NCI-H510A treated with DMSO at 0.1 percent for 48 hours (cell line): ENCODE measurements at places on chromosomes 16 and 17.

DNA sequence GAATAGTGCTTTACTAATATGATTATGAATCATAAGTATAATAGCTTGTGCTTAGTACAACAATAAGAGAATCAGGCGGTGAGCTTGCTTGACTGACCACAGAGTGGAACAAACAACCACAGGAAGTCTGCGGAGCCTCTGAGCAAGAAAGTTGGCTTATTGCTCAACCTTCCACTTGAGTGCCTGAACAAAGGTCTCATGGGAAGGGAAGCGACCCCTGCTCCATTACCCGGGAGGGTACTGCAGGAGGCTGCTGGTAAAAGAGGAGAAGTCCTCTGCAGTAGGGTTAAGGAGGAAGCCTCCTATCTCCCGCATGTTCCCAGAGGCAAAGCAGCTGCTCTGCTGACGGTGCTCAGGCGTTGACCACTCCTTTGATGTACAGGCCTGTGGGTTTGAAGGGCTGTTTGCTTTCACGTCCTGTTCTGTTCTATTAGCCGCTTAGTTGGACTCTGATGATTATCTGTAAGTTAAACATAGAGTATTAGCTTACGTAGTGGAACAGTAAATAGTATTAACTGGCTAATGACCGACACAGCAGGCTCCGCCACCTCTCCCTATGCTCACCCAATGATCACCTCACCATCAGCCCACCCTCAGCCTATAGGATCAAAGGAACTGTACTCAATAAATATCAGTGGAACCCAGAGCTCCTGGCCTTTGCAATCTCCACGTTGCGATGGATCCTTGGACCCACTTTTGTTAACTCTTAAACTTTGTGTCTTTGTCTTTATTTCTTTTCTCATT lies 17.5 kb downstream of the ALOX15B start:
- no peak for DNase-seq

- DNase-seq, result no peak
Measured at GRCh38 chr16:51382211-51382610, 231.1 kb upstream of the SALL1 start.

DNA sequence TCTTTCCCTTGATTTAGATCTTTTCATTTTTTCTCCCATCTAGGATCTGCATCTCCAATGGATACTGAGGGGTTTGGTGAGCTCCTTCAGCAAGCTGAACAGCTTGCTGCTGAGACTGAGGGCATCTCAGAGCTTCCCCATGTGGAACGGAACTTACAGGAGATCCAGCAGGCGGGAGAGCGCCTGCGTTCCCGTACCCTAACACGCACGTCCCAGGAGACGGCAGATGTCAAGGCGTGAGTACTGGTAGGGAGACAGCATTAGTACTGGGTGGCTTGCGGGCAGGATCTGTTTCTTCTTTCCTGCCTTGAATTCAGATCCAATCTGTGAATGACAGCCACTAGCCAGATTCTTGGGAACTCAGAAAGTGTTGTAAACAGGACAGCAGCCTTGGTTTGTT lies 18.3 kb downstream of the NUP93 start:
- no peak for DNase-seq

GRCh38 chr16:86974120-86974519 lies 343.1 kb downstream of the C16orf95 start:
- no peak for DNase-seq

DNA sequence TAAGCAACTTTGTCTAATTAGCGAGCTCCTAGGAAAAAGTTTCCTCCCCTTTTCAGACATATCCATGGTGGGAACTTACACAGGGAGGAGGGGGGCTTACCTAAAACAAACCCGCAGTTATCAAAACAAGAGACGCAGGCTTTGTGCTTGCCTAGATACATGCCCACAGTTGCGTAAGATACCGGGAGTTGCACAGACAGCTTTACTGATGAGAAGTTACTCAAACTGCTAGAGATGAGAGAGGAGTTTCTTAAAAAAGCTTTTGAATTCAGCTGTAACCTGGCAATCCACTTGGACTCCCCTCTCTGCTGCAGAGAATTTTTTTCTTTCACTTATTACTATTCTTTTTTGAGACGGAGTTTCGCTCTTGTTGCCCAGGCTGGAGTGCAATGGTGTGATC lies 6.8 kb upstream of the ZP2 start:
- DNase-seq, result no peak
